NCI-H1436 treated with DMSO at 0.1 percent for 48 hours (cell line): ENCODE measurements at places on chromosomes 16 and 17.

- DNase-seq = no peak
Measured at GRCh38 chr17:68461122-68461539, 3.8 kb upstream of the WIPI1 start.

DNA sequence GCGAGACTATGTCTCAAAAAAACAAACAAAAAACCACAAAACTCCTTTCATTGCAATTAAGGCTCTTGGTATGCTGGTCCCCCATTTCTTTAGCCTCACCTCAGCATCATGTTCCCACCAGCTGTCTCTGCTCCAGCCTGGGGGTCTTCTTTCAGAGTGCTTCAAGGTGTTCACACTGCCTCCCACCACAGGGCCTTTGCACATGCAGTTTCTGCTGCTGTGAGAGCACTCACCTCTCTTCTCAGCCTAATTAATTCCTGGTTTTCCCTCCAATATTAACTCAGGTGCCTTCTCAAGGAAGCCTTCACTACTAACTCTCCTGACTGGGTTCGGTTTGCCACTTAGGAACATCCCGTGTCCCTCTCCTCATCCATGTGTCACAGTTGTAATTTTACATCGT lies 15.9 kb upstream of the PIK3R6 start:
- no peak for DNase-seq

- no peak for DNase-seq
Measured at GRCh38 chr17:68568581-68568980, 32.6 kb downstream of the FAM20A start.

GRCh38 chr17:75084039-75084660 lies 3.6 kb upstream of the SLC16A5 start:
- DNase-seq = no peak

DNA sequence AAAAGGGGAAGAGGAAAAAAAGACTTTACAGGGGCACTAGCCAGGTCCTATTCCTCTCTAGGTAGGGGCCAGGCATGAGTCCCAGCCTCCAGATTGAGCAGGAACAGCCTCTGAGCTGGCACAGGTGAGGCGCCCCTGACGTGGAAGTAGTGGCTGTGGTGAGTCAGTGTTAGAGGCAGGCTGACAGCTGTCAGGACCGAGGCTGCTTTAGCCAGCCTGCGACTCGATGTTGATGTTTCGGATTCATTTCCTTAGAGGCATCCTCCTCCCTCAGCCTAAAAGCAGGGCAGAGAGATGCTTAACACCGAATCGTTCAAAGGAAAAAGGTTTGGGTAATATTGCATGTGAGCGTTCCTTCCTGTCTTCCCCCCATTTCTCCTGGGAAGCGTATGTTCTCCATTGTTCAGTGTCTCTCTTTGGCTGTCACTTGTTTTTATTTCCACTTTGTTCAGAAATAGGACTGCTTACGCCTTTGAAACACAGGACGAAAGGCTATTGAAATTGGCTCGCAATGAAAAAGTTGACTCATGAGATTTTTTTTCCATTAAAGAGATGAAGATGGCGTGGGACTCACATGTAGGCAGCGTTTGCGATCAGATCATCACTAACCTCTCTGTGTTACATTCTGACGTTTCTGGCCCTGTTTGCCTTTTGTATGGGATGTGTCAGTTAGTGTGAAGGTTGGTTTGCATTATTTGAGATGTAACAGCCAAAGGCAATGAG lies 1.3 kb downstream of the KIAA0513 start:
- no peak for DNase-seq

DNA sequence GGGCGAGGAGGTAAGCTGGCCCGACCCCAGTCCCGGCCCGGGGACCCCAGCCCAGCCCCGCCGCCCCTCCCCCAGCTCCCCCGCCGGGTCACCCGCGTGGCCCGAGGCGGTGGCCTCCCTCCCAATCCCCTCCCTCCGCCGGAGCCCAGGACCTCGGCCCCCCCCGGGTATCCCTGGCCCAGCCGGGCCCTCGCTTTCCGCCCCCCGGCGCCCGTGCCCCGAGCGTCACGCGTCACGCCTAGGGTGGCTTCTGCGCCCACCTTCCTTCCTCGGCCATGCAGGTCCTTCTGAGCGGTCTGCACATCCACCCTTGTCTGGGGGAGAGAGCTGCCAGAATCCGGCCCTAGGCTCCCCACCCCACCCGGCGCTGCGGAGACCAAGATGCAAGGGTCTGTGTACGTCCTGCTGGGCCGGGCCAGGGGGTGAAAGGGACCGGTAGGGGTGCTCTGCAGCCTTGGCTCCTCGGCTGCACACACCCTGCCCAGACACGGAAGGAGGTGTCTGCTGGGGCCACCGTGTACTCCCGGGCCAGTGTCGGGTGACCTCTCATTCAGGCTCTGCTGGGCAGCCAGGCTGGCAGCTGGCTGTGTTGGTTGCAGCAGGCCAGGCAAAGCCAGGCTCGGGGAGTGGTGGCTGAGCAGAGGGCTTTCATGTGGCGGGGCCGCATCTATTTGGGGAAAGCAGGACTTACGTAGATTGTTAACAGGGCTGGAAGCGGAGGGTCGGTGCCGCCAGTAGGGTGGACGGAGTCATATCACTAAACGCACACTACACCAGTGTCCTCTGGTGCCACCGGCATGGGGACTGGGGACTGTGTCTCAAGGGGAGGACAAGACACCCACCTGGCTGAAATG lies 754 bp downstream of the RAB11FIP4 start:
- no peak for DNase-seq

DNA sequence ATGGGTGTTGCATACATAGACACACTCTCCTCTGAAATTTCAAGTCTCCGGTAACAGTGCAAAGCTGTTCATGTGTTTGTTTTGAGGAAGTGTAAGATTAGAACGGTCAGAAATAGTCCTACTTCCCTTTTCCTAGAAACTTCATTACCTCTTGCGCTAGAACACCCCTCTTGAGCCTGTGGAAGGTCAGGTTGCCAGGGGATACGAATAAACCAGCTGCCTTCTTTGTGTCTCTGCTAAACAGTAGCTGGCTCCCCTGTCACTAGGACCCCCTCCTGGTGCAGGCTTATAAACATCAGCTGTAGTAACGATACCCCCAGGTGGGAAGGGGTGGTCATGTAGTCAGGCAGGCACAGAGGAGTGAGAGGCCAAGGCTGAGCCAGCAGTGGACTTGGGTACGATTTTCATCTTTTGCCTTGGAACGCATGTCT lies 113.4 kb upstream of the RCVRN start:
- DNase-seq = no peak

GRCh38 chr17:43952724-43953666 lies 745 bp downstream of the PYY start:
- no peak for DNase-seq

- no peak for DNase-seq
Measured at GRCh38 chr16:50489182-50489581, 59.0 kb upstream of the NKD1 start.

DNA sequence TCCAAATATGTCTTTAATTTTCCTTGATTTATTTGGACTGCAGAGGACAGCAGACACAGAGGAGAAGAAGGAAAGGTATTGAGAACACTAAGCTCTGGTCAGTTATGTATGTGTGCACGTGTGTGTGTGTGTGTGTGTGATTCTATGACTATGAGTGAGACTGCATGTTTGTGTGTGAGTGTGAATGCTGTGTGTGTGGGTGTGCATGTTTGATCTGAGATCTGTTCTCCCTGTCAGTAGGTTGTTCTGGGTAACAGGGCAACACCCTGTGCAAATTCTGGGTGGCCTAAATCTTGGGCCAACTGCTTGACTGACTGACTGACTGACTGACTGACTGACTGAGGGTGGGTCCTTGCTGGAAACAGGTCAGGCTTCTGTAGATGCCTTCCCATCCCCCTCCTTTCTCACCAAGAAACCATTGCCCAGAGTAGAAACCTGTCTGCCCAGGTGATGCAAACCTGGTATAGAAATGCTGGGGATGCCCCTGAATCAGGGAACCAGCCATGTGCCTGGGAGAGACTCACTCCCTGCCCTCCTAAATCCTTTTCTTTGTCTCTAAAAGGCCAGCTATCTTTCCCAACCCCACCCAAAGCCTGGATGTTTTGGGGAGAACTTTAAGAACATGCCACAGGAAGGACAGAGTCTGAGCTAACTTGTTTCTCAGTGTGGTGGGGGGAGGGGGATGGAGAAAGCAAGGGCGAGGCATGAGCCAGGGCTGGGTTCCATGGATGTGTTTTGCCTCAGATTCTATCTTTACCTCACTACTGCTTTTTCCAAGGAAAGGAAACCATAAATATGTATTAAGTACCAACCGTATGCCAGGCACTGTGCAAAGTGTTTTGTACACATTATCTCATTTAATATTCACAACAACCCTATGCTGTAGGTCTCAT lies 4.5 kb upstream of the NR1D1 start:
- no peak for DNase-seq

DNA sequence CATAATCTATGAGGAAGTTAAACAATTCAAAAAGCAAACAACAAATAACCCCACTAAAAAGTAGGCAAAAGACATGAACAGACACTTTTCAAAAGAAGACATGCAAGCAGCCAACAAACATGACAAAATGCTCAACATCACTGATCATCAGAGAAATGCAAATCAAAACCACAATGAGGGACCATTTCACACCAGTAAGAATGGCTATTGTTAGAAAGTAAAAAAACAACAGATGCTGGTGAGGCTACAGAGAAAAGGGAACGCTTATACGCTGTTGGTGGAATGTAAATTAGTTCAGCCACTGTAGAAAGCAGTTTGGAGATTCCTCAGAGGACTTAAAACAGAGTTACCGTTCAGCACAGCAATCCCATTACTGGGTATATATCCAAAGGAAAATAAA lies 24.4 kb downstream of the TNFRSF13B start:
- no peak for DNase-seq

DNA sequence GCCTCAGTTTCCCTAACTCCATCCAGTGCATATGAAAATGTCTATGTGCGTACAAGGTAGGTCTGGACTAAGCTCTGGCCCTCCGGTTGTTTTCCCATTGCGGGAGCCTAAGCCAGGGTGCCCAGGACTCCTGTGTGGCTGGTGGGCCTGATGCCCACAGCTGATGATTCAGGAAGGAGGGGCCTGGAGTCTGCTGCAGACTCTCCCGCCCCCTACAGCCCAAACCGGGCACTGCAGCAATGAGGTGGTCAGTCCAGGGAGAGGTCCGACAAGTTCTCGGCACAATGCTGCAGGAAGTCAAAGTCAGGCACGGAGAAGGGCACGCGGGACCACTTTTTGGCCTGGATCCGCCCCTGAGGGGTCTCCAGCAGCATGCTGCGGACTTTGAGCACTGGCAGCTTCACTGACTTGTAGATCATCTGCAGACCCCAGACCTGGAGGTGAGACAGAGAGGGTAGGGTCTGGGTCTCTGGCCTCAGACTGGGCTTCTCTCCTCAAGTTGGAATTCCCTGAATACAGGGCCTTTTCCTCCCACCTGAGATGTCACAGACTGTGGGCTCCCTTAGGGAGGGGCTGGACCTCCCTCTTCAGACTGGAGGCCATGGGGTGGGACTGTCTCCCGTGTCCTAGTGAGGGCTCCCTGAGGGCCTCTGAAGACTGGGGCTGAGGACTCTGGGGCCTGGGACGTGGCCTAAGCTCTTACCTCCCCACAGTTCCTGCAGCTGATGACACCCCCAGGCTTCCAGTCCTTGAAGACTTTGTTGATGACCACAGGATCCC lies 3.4 kb upstream of the ZNF385C start:
- no peak for DNase-seq

DNA sequence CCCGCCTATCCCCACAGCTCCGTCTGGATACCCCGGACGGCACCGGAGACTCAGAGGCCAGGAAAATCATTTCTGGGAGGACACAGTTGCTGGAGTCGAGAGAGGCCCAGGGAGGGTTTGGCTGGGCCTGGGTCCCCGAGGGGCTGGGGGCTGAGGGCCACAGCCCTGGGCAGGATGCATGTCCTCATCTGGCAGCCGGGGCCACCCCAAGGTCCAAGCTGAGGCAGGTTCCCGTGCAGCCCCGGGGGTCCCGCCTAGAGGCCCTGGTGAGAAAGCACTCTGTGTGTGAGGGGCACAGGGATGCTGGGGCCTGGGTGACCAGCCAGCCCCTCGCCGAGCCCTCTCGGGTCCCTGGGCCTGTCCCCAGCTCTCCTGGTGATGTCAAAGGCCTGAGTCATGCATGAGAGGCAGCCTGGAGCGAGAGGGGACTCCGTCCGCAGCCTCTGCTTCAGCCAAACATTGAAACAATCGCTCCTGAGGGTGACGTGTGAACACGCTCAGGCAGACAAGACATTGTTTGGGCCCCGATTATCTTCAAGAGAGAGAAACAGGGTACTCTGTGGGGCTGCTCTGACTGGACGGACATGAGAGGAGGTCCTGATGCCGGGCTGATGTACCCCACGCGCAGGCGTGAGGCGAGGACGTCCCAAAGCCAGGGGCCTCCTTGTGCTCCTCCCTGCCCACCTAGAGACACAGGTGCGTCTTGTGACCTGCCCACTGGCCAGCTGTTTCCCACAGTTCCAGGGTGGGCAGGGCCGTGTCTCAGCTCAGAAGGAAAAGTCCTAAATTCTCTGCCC lies 25.8 kb upstream of the C1QTNF8 start:
- no peak for DNase-seq

- DNase-seq = no peak
Measured at GRCh38 chr17:50768346-50768761, 1.0 kb upstream of the ANKRD40CL start.

- DNase-seq = no peak
Measured at GRCh38 chr16:22684574-22685458, 129.1 kb upstream of the HS3ST2 start.

DNA sequence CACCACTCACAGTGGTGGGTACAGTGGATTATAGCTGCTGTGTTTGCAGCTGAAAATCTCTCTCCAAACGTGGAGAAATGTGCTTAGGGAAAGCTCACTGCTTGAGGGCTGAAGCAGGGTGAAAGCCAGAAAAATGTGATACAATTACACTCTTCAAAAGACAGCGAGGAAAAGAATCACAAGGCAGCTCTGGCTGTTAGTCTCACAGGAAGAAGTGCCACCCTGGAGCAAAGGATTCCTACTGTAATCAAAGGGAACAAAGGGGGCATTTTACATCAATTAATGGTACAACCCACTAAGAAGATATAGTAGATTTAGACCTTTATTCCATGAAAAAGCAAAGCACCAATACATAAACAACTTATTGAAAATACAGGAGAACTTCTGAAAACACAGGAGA lies 48.1 kb upstream of the IRX5 start:
- no peak for DNase-seq

DNA sequence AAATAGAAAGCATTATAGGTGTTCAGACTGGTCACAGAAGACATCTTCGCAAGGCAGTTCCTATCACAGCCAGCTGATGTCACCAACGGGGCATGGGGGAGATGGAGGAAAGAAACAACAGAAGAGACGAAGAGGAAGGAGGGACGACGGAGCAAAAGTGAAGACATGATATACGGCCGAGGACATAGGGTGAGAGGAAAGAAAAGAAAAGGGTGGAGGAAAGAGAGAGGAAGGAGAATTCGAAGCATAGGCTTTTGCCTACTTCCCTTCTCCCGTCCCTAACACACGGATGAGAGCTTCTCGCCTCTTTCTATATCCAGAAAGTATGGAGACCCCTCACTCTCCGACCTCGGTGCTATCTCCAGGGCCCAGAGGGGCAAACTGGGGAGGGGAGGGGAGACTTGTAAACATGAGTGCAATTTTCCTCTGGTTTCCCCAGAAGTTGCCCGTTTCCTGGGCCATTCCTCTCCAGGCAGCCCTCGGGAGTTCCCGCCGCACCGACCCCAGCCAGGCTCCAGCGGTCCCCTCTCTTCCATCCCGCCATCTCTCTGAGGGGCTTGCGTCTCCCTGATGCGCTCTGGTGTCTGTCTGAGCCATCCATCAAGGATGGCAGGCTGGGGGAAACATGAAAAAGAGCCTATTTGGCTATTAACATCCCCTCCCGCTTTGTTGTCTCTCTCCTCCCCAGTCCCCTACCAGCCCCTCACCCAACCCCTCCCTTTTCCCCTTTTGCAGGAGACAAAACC lies 26.0 kb downstream of the COPZ2 start:
- DNase-seq = peak; percentile 67
